HCT116 (cell line): ENCODE measurements at places on chromosomes 1 and 21.

DNA sequence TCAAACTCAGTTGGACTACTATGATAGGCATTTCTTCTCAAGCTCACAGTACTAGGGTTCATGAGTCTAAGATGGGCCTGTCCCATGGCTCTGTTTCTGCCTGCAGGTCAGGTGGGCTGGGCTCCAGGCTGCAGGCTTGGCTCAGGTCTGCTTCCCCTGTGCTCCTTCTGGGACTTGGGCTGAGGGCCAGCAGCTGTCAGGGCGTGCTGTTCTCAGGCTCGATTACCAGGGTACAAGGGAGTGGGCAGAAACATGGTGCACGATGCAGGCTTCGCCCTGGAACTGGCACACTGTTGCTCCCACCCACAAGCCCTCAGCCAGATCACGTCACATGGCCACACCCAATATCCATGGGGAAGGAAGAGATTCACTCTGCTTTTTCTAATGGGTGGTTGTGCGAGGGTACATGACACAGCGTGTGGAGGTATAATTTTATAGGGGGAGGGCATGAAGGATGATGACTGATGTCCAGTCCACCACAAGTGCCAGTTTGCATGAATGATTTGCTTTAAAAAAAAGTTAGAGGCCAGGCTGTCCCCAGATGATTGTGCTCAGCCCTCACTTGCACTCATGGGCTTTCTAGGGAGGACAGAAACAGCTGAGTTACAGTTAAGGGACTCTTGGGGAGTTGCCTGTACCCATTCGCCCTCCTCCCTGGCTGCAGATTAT is 118.0 kb downstream of the ACTL8 start:
- no peak for DNase-seq
- H3K4me3 ChIP-seq, result no peak overlapping the region
- H3K27me3 ChIP-seq, result no peaks in the 10 kb centered on the region
- no peak overlapping the region for H3K27ac ChIP-seq
- peaks cover 24% of the 10 kb centered on the region for H3K4me1 ChIP-seq

DNA sequence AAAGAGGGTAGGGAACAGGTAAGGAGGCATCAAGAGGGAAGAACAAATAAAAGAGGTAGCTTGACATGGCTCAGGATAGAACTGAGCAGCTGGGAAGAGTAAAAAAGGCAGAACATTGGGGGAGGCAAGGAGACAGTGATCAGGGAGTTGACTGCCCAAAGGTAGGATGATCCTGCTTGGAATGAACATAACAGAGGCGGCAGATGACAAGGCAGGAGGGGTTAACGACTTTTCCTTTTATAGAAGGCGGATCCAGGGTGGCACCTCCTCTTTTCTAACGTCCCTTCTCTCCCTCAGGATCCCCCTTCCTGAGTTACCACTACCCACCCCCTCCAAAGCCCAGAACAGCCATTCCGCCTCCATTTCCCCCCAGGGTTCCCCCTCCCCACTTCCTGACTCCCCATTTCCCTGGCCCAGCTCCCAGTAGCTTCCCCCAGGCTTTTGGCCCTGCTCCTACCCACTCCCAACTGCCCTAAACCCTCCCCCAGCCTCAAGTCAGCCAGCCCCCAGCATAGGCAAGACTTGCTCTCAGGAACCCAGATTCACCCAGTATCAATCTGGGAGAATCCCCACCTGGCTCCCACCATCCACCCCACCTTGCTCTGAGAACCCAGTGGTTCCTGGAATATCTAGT is 769 bp upstream of the ADAMTS4 start:
- peaks cover 14% of the 10 kb centered on the region; the same call in 1 of the 2 replicates for H3K36me3 ChIP-seq
- H3K27ac ChIP-seq, result no peak overlapping the region
- H3K4me3 ChIP-seq, result no peak overlapping the region
- H3K4me1 ChIP-seq, result peaks cover 8% of the 10 kb centered on the region; the same call in 1 of the 2 replicates

DNA sequence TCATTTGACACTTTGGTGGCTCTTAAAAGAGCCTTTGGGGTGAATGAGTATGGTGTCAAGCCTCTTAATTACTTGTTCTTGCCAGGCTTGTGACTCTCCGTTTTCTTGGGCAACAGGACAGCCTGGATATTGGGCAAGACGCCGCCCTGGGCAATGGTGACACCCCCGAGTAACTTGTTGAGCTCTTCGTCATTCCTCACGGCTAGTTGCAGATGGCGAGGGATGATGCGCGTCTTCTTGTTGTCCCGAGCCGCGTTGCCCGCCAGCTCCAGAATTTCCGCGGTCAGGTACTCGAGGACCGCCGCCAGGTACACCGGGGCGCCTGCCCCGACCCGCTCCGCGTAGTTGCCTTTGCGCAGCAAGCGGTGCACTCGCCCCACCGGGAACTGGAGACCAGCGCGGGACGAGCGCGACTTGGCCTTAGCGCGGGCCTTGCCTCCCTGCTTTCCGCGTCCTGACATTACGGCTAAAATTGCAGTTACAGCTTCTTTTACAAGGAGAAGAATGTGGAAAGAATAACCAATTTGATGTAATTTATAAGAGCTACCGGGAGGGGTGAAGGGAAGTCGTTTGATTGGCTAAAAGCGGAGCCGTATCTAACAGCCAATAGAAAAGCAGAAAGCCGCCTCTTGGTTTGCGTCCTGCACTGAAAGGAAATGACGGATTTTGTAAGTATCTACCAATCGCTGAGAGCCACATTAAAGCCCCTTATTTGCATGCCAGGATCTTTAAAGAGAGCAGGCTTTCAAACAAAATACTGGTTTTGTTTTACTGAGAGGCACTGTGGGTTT is 11.7 kb upstream of the BOLA1 start:
- H3K4me1 ChIP-seq, result peaks cover 22% of the 10 kb centered on the region
- peak overlapping the region; percentile 100 for H3K27ac ChIP-seq
- H3K36me3 ChIP-seq, result no peaks in the 10 kb centered on the region
- no peaks in the 10 kb centered on the region for H3K27me3 ChIP-seq
- H3K4me3 ChIP-seq, result peak overlapping the region; percentile 63

GRCh38 chr1:169479363-169480066 is 6.2 kb downstream of the SLC19A2 start:
- no peak for DNase-seq
- H3K36me3 ChIP-seq, result peaks cover 5% of the 10 kb centered on the region; the same call in 1 of the 2 replicates
- no peak overlapping the region for H3K4me3 ChIP-seq
- no peak overlapping the region for H3K27ac ChIP-seq
- H3K27me3 ChIP-seq, result no peaks in the 10 kb centered on the region
- H3K4me1 ChIP-seq, result peaks cover 7% of the 10 kb centered on the region

DNA sequence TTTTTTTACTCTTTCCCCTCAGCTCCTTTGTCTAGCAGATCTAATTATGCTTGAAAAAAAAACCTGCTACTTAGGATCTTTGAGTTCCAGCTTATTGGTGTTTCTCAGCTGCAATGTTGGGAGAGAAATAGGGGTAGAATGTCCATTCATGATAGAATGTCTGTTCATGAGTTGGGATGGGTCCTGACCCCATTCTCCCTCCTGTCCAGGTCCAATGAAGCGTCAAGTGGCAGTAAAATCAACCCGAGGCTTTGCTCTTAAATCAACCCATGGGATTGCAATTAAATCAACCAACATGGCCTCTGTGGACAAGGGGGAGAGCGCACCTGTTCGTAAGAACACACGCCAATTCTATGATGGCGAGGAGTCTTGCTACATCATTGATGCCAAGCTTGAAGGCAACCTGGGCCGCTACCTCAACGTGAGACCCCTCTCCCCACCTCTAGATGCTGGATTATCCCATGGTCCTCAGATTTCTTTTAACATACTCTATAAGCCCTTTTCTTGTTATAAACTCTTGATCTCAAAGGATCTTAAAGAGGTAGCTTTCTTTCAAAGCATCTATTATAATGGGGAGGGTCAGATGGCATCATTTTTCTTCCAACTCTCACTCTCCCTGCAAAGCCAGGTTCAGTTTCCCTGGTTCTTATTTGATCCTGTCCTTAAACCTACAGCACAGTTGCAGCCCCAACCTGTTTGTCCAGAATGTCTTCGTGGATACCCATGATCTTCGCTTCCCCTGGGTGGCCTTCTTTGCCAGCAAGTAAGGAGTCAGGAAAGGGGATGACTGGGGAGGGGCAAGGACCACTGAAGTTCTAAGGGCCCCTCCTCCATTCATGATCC is 11.1 kb downstream of the CERS2 start:
- H3K36me3 ChIP-seq, result peaks cover 81% of the 10 kb centered on the region
- H3K4me1 ChIP-seq, result no peaks in the 10 kb centered on the region
- H3K27ac ChIP-seq, result no peak overlapping the region
- no peak overlapping the region for H3K4me3 ChIP-seq

DNA sequence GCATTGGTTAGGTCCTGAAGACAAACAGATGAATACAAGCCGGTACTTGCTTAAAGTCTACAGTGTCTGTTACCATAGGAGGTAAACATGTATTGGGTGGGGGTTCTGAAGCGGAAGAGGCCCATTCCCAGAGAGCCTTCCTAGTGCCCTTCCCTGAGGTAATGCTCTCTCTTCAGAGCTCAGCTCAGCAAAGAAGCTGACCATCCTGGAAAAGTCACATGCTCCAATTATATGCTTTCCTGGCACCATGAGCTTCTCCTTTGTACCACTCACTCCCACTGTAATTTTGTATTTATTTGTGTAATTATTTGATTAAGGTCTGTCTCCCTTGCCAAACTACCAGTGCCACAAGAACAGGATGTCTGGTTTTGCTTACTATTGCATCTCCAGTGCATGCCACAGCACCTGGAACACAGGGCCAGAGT is 42.0 kb downstream of the RAB3B start:
- H3K27ac ChIP-seq, result no peak overlapping the region
- H3K27me3 ChIP-seq, result no peaks in the 10 kb centered on the region
- no peak overlapping the region for H3K4me3 ChIP-seq
- DNase-seq, result no peak
- no peaks in the 10 kb centered on the region for H3K36me3 ChIP-seq
